ENCODE measurements at places on chromosomes 16 and 17.
A peak's percentile ranks its signal among the peaks of the same experiment; 100 is the strongest.

DNA sequence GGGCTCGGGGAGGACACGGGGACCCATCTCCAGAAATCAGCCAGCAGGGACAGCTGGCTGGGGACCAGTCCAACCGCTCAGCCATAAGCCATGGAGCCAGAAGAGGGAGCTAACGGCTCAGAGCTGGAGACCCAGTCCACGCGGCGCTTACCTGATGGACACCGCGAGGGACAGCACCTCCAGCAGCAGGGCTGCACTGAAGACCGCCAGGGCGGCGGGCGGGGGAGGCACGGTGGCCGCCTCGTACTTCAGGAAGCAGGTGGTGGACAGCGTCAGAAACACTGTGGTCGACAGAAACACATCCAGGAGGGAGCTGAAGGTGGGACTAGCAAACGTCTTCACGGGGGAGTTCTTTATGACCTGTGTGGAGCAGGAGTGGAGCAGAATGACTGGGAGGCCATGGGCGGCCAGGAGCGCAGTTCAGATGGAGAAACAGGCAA lies 102.6 kb upstream of the CREBBP start:
- peak; percentile 47 for DNase-seq

DNA sequence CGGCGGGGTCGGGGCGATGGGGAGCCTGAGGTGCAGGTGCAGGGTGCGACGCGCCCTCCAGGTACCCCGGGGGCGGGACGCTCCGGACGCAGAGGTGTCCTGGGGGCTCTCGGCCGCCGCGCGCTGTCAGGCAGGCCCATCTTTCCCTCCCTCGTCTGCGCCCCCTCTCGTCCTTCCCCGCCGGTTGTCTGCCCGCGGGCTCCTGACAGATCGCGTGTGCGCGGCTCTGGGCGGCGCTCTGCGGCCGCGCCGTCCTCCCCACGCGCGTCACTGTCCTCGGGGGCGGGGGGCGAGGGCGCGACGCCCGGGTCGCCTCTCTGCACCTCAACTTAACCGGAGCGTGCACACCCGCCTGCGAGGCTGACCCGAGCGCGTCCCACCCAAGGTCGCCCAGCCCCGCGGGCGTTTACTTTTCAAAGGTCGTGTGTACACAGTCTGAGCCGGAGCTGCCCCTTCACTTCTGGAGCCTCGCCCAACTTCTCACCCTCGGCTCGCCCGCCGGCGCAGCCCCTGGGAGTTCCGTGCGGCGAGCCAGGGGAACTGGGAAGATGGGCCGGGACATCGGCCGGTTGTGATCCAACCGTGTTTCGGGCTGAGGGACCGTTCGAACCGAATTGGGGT lies 512 bp downstream of the AKAP1 start:
- no peak for DNase-seq

DNA sequence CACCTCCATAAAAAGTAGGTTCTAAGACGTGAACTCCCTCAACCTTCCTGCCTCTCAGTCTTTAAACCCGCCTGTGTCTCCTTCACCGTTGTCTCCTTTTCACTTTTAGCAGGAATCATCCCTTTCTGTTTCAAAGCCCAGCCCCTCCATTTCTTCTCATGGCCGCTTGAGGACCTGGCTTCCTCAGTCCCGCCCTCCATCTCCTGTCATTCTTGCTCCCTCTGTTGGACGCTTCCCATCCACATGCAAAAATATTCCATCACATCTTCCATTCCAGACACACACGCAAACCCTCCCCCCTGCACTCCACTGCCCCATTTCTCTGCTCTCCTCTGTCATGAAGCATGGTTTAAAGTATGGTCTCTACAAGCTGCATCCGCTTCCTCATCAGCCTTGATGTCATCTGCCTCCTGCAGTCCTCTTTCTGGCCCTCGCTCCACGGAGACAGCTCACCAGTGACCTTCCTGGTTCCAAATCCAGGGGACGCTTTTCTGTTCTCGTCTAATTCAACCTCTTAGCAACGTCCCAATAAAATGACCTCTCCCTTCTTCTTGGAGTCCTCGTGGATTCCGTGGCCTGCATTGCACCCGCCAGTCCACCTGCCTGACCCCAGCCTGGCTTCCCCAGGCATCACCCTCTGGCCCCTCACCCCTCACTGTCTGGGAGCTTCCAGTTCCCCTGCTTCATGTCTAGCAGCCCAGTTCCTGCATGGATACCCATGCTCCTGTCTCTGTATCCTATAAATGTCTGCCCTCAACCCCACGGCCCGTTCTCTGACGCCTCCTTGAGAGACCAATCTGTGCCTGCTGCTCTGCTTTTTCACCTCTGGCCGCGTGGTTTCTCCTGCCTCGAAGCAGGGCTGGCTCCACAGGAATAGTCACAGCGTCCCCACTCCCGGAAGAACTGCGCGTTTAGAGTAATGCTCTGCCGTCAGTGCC lies 26.2 kb downstream of the ANKRD40 start:
- DNase-seq, result peak; percentile 68

DNA sequence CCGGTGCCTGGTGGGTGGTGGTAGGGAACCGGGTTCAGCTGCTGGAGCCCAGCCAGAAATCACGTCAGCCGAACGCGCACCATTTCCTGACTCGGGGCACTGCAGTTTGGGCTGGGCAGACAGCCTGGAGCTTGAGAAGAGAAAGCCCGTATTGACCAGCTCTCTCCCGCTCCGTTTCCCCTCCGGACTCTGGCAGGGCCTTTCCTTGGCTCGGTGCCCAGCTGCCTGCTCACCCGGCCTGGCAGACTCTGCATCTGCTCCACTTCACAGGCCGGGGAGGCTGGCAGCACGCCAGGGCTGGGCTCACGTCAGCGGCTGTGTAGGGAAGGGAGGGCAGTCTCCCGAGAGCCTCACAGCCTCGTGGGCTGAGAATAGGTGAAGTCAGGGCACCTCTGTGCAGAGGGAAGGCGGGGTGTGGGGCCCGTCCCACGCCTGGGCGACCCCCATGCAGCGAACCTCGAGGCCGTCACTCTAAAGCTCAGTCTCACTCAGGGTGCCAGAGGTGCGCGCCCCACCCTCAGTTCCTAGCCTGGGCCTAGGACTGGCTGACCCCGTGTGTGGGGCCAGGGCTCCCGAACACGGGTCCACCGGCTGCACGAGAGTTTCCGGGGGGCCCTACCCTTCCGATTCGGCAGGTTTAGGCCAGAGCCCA lies 59.1 kb downstream of the OR1D5 start:
- DNase-seq, result peak; percentile 97

GRCh38 chr17:33520426-33521330 lies 227.6 kb upstream of the ASIC2 start:
- no peak for DNase-seq

- no peak for DNase-seq
Observed at GRCh38 chr16:80288616-80289015, 252.2 kb upstream of the DYNLRB2 start.

DNA sequence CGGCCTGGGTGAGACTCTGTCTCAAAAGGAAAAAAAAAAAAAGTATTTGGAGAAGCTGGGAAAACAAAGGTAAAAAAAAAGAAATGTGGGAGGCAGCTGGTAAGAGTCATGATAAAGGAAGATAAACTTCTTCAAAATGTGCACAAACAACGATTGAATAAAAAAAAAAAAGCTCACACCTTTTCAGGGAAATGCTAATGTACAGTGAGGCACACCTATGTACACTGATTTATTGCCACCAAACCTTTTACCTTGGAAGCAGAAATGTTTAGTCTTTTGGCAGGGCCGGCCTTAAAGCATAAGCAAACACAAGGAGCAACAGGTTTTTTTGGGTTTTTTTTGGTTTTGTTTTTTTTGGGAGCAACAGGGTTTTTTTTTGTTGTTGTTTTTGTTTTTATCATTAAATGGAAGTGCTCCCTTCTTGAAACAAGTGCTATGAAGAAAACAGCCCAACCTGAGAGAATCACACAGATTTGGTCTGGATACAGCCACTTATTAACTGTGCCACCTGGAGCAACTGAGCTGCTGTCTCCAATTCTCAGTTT lies 29.8 kb upstream of the KCNJ2 start:
- DNase-seq, result no peak

GRCh38 chr17:7508846-7509245 lies 24.7 kb downstream of the POLR2A start:
- DNase-seq, result no peak

- DNase-seq, result no peak
Observed at GRCh38 chr16:75309899-75310430, 58.5 kb upstream of the BCAR1 start.

- peak; percentile 64 for DNase-seq
Observed at GRCh38 chr17:80931421-80932265, 60.0 kb upstream of the CHMP6 start.

GRCh38 chr16:83066881-83067280 lies 440.1 kb downstream of the CDH13 start:
- DNase-seq, result no peak

- DNase-seq, result no peak
Observed at GRCh38 chr17:38672788-38673706, 1.7 kb downstream of the EPOP start.

DNA sequence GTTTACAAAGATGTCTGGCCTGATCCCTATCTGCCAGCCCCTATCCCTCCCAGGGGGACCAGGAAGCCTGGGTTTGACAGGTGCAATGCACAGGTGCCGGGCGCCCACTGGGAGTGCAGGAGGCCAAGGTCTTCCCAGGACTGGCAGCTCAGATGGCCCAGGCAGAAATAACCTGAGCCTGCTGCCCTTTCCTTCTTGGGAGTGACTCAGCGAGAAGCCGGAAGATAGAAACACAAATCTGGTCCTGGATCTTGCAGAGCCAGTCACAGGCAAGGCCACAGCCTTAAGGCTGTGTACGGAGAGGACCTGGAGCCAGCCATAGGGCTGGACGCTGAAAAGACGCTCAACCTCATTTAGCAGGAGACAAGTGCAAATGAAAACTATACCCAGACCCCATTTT lies 27.7 kb downstream of the GPR142 start:
- no peak for DNase-seq

GRCh38 chr17:29707212-29707571 lies 84.5 kb upstream of the CORO6 start:
- no peak for DNase-seq

DNA sequence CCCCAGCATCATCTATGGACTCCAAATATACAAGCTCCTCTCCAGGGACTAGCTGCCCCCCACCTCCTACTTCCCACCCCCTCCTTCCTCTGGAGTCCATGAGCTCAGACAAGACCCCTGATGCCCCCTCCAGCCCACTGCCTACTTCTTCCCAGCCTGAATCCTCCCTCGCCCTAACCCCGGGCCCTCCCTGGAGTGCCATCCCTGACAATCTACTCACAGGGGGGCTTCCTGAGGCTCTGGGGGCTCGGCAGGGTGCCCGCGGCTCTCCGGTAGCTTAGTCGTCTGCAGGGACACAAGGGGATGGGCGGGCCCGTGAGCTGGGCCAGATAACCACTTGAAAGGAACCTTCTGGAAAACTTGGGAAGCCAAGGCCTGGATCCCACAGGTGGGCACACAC lies 15.1 kb downstream of the MPP3 start:
- DNase-seq, result no peak
